Large intestine (tissue), 12 donors: ENCODE measurements at places on chromosomes 12 and 14. TPM values are rescaled to one million over a fixed set of nuclear protein-coding genes. Genes with fewer than 3 reads are reported as not detected.

ART4 gene
- 6.3 TPM for polyA plus RNA-seq

SYT1 gene
- 12.6 TPM for polyA plus RNA-seq

KLHL33 gene
- polyA plus RNA-seq, result 0.64 TPM

LIN7A gene
- 10.1 TPM for polyA plus RNA-seq

ETFBKMT gene
- polyA plus RNA-seq, result 4.1 TPM

ASIC1 gene
- polyA plus RNA-seq, result 4.7 TPM

TAS2R7 gene
- not detected for polyA plus RNA-seq

GRCh38 chr14:83085725-83086124 is 1552.1 kb upstream of the SEL1L start:
- no peaks in the 10 kb centered on the region for H3K4me1 ChIP-seq
- no peak overlapping the region for H3K27ac ChIP-seq
- H3K4me3 ChIP-seq, result no peak overlapping the region
- DNase-seq, result no peak
- H3K36me3 ChIP-seq, result no peaks in the 10 kb centered on the region

DNA sequence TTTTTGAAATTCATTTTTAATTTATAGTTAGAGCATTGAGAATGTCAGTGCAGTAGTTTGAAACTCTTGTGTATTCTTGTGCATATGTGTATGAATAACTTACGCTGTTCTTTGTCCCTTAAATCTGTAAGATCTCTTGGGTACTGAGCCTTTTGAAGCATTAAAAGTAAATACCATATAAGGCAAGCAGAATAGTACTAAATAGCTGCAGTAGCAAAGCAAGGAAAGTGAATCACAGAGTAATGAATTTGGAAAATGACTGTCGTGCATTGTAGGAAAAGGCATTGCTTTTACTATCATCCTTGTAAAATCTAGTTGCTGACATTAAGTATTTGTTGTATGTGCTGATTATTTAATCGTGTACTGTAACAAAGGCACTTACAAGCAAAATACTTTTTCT is 12.1 kb downstream of the CNOT2 start:
- H3K36me3 ChIP-seq, result no peaks in the 10 kb centered on the region
- H3K27me3 ChIP-seq, result no peaks in the 10 kb centered on the region
- H3K4me1 ChIP-seq, result peaks cover 2% of the 10 kb centered on the region
- H3K27ac ChIP-seq, result no peak overlapping the region
- no peak for DNase-seq
- H3K4me3 ChIP-seq, result no peak overlapping the region

GRCh38 chr14:50311972-50312733 is at the start of the genes DMAC2L and L2HGDH:
Gene DMAC2L (plus strand): TSS chr14:50312324. CDS start chr14:50321488, 9,164 bp downstream.
Gene L2HGDH (minus strand): TSS chr14:50312229. CDS start chr14:50312150, 79 bp downstream.
- peak within 1 kb of the TSS; percentile 92 for H3K4me3 ChIP-seq
- no peaks in the 10 kb centered on the region for H3K27me3 ChIP-seq
- peak; percentile 95 for DNase-seq
- peaks cover 3% of the 10 kb centered on the region for H3K4me1 ChIP-seq
- peaks cover 3% of the 10 kb centered on the region for H3K36me3 ChIP-seq

- no peaks in the 10 kb centered on the region for H3K27me3 ChIP-seq
- H3K36me3 ChIP-seq, result no peaks in the 10 kb centered on the region
- H3K27ac ChIP-seq, result no peak overlapping the region
- H3K4me3 ChIP-seq, result no peak overlapping the region
- peak; percentile 11 for DNase-seq
Observed at GRCh38 chr12:14303661-14304155, 61.8 kb upstream of the ATF7IP start.

DNA sequence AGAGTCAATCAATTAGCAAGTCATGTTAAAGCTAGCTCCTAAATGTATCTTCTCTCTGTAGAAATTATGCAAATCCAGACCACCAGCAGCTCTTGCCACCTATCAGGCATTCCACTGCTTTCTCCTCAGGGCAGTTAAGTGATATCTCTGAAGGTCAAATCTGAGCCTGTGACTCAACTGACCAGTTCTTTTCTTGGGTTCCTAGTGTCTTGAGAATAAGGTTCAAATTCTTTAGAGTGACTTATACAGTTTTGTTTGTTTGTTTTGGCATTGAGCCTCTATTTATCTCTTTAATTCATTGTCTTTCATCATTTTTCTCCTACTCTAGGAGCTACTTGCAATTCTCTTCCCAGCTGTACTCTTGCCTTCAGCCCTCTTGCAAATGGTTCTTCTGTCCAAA is 2.5 kb upstream of the LRIG3 start:
- no peaks in the 10 kb centered on the region for H3K36me3 ChIP-seq
- peaks cover 37% of the 10 kb centered on the region for H3K4me1 ChIP-seq
- H3K27me3 ChIP-seq, result no peaks in the 10 kb centered on the region

DNA sequence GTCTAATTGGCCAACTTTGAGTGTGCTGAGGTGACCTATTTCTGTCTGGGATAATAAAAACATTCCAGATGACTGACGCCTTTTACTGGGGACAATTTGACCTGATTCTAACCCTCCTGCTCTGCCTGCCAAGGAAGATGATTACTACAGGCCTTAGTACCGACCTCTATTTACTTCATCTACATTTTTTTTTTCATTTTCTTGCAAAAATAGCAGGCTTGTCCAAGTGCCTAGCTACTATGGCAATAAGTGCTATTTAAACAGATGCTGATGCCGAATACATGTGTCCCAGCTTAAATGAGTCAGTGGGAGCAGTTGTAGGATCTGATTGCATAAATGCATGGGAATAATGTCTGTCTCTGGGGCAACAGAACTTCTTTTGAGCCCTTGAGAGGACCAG is 254.3 kb downstream of the RGS6 start:
- H3K36me3 ChIP-seq, result no peaks in the 10 kb centered on the region
- H3K4me3 ChIP-seq, result no peak overlapping the region
- peak; percentile 4 for DNase-seq
- no peak overlapping the region for H3K27ac ChIP-seq
- H3K27me3 ChIP-seq, result no peaks in the 10 kb centered on the region

DNA sequence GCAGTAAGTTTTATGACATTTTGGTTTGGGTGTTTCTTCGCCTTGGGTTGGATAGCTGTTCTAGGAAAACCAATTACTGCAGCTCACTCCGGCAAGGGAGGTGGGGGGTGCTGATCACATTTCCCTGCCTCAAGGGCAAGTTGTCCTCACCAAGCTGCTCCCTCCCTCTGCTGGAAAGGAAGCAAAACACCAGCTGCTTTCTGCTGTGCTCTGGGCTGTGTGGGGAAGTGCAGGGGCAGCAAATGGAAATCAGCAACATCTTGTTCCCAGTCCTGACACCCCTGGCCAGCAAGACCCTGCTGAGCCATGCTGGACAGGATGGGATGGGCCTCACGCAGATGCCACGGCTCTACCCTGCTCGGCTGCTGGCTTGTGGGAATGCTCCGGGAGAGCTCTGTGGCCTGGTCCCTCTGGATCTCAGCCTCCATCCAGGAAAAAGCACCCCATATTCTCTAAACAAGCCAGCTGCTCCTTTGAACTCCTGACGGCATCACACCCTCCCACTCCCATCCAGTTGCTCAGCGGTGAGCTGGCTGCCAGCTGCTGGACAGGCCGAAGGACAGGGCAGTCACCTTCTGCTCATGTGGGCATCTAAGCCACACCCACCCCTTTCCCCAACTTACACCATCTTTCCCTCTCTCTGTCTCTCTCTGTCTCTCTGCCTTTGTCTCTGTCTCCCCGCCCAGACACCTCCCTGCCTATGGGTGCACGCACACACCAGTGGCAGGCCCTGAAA is 52.4 kb upstream of the EIF5 start:
- H3K4me1 ChIP-seq, result peaks cover 3% of the 10 kb centered on the region
- H3K36me3 ChIP-seq, result no peaks in the 10 kb centered on the region
- peak; percentile 38 for DNase-seq
- H3K27me3 ChIP-seq, result peaks cover 35% of the 10 kb centered on the region
- no peak overlapping the region for H3K27ac ChIP-seq
- H3K4me3 ChIP-seq, result no peak overlapping the region

DNA sequence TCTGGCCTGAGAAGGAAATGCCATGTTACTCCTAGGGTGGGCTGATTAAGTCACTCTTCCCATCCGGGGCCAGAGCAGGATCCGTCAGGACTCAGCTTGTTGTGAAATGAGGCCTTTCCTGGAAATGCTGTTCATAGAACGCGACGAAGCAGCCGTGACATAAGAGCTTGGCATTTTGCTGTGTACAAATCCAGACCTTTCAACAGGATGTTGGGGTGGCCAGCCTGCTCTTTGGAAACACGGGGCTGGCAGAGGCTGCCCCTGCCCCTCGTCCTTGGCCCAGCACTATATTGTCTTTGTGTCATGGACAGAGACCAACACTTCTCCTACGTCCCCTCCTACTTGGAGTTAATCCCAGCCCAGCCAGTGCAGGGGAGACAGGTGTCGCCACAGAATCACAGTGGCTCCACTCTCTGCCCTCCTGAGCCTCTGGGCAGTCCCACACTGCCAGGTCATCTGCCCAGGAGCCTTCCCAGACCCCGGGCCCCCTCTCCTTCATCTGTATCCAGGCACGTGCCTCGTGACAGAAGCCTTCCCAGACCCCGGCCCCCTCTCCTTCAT is 18.6 kb upstream of the EIF5 start:
- no peak overlapping the region for H3K4me3 ChIP-seq
- no peaks in the 10 kb centered on the region for H3K36me3 ChIP-seq
- H3K4me1 ChIP-seq, result no peaks in the 10 kb centered on the region
- DNase-seq, result no peak
- no peaks in the 10 kb centered on the region for H3K27me3 ChIP-seq

GRCh38 chr14:56846970-56847930 is 37.0 kb upstream of the OTX2 start:
- H3K4me3 ChIP-seq, result no peak overlapping the region
- H3K27ac ChIP-seq, result no peak overlapping the region
- no peak for DNase-seq
- peaks cover 3% of the 10 kb centered on the region for H3K27me3 ChIP-seq
- no peaks in the 10 kb centered on the region for H3K4me1 ChIP-seq
- no peaks in the 10 kb centered on the region for H3K36me3 ChIP-seq
